A673 (cell line): ENCODE measurements at places on chromosomes 3 and 15. TPM values are rescaled to one million over a fixed set of nuclear protein-coding genes. Genes with fewer than 3 reads are reported as not detected.

Gene SOX2
- total RNA-seq: 62.0 and 64.3 TPM in 2 replicates

Gene GATA2
- 14.2 and 19.4 TPM in 2 replicates for total RNA-seq

Gene EAF2
- 12.4 and 13.1 TPM in 2 replicates for total RNA-seq

Gene GOLGA8J
- total RNA-seq: 0.22 TPM in 1 of 2 replicates, not detected in the other

Gene ZMYND10
- total RNA-seq: 0.67 and 1.0 TPM in 2 replicates

Gene RASSF1
- 10.2 and 14.4 TPM in 2 replicates for total RNA-seq

Gene GUCA1C
- not detected in 2 replicates for total RNA-seq

Gene LRRK1
- 7.7 TPM in 2 replicates for total RNA-seq

Gene FHIT
- total RNA-seq: not detected in 2 replicates

Gene FRG2C
- total RNA-seq: not detected in 2 replicates

Gene ZNF662
- total RNA-seq: not detected in 2 replicates

Gene NEO1
- 63.7 and 72.6 TPM in 2 replicates for total RNA-seq

Gene ZNF774
- 1.5 and 5.4 TPM in 2 replicates for total RNA-seq

Gene PRSS50
- not detected in 2 replicates for total RNA-seq

Gene TM6SF1
- 1.8 and 2.4 TPM in 2 replicates for total RNA-seq

Gene GPR27
- total RNA-seq: 6.4 and 8.1 TPM in 2 replicates

Gene LIPH
- total RNA-seq: 6.2 and 12.1 TPM in 2 replicates

Gene SENP2
- total RNA-seq: 43.4 and 48.3 TPM in 2 replicates

Gene COL8A1
- total RNA-seq: 2.5 and 2.7 TPM in 2 replicates

Gene B3GALNT1
- 2.5 and 3.0 TPM in 2 replicates for total RNA-seq

Gene SLC24A5
- not detected in 2 replicates for total RNA-seq

Gene RAB6B
- 0.86 and 0.87 TPM in 2 replicates for total RNA-seq
